NCI-H1417 (cell line): ENCODE measurements at places on chromosomes 3 and 15.
A peak's percentile ranks its signal among the peaks of the same experiment; 100 is the strongest.

- peak; percentile 50 for DNase-seq
These were observed 678.5 kb downstream of the NR2F2 start for GRCh38 chr15:97009031-97009431.

- DNase-seq = no peak
These were observed 246.5 kb downstream of the EPHB1 start for GRCh38 chr3:135041601-135042000.

GRCh38 chr3:88123526-88123925, 26.2 kb upstream of the C3orf38 start:
- DNase-seq = no peak

GRCh38 chr3:196192036-196192523, 19.1 kb downstream of the ZDHHC19 start:
- no peak for DNase-seq

DNA sequence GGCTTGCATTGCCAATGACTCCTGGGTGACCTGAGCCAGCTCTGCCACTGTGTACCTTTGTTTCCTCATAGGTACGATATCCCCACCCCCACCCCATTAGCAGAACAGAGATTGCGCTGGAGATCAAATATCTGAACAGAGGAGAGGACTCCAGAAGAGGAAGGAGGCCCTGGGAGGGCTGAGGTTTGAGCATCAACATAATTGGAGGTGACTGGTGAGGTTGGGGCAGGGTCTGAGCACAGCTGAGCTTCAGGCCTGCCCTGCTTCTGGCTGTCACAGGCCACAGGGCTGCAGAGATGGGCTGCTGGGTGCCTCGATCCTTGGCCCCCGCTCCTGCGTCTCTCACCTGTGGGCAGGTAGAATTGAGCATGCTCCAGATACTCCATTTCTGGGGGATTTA, 21.3 kb upstream of the CACNA2D2 start:
- DNase-seq = no peak

DNA sequence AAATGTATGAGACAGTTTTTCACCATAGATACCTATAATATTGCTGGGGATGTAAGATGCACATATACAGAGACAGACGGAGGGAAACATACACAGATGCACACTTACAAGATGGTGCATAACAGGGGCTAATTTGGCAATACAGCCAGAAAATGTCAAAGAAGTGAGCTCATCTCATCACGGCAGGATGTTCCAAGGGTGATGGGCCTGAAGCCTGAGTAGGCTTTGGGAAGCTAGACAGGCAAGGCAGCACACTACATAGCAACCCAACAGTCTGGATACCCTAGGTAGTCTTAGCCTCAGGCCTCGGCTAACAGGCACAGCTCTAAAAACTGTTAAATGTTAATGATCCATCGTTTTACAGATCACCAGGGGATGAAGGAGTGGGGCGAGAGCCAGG, 148.5 kb downstream of the OSBPL10 start:
- no peak for DNase-seq

DNA sequence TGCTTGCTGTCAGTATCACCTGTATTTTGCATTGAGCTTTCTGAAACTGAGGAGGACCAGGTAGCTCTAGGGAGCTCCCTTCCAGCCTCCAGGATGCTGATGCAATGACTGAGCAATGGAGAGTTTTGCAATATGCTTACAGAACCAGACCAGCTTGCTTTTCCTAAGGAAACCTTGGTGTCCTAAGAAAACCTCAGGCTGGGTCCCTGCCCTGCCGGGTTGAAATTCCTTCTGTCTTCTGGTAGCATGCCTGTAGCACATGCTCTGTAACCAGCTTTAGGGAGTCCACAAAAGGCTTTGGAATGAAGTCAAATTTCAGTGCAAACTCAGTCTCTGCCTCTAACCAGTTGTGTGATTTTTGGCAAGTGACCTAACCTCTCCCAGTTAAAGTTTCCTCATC, 65.8 kb upstream of the GSK3B start:
- no peak for DNase-seq

DNA sequence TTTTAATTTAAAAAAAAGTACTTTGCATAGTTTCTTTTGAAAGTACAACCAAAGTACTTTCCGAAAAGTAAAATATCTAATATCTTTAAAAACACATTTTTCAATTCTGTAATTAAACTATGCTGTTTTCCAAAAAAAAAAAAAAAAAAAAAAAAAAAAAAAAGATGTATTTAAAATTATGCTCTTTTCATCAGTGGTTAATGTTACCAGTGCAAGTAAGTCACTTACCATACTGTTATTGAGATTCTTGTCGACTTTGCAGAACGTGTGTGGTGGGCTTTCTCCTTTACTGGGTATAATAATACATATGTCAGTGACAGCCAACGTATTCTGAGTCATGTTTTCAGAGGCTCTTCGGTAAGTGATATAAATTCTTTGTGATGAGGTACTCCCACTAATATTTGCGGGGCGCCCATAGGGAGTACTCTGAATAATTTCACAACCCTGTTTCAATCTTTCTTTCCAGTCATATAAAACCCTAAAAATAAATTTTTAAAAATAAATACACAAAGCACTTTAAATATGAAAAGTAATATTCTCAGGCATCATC, 39.9 kb downstream of the DENND4A start:
- no peak for DNase-seq

DNA sequence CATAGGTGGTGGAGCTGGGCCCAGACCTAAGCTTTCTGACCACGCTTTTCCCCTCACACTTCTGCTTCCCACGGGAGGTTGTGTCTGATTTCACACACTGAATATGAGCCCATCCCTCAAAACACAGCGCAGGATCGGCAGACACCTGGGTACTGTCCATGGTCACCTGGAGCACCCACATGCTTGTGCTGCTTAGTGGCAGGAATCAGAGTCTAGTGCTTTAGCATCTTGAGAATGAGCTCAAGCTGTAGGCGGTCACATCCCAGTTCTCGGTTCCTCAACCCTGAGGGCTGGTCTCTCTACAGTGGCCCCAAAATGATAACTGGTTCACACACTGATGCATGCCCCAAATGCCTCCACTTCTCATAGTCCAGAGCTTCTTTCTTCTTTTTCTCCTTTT, 111.0 kb downstream of the SEMA5B start:
- DNase-seq = no peak

GRCh38 chr3:71389911-71390573, 193.5 kb downstream of the FOXP1 start:
- no peak for DNase-seq

- no peak for DNase-seq
These were observed 276.2 kb upstream of the PLSCR5 start for GRCh38 chr3:146881356-146881755.

DNA sequence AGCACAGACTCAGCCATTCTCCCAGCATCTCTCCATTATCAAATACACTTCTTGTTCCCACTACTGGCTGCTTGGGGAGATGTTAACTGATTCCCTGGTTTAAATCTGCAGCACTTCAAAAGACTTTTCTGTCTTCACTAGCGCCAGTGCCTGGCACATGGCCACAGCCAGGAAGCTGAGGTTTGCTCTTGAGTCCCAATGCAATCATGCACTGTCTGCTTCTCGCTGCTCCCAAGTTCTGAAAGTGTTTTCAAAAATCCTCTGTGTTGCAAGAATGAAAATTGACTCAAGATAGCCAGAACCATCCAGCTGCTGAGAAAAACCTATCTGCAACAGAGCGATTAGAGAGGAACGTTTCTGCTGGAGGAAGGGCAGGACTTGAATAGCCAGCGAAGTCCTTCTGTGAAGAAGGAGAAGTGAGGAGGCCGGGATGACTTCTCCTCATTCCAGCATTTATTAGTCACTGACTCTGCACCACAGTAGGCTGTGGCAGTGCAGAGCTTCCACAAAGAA, 358.4 kb upstream of the NR2F2 start:
- no peak for DNase-seq

DNA sequence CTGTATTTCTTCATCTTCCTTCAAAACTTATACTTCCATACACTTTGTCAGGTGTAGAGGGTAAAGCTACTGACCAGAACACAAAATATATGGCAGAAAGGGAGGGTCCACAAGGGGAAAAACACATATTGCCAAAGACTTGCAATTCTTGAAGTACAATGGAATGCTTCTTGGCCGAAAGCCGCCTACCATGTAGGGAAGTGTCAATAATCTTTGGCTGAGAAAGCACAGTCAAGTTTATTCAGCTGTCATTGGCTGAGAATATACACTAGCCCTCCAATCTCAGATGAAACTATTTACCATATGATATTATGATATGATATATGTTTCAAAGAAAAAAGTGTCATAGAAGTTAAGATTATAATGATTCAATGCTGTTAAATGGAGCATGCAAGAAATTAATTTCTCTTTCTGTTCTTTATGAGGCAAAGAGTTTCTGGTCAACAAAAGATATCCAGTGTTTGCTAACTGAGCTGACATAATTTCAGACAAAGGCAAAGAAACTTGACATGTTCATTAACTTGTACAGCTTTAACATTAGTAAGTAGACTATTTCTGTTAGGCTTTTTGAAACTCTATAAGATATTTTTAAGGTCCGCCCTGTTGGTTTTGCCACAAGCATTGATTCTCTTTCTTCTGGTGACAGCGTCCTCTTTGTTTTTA, 89.0 kb upstream of the LPP start:
- DNase-seq = no peak
